ENCODE measurements at places on chromosomes 1 and 21.

DNA sequence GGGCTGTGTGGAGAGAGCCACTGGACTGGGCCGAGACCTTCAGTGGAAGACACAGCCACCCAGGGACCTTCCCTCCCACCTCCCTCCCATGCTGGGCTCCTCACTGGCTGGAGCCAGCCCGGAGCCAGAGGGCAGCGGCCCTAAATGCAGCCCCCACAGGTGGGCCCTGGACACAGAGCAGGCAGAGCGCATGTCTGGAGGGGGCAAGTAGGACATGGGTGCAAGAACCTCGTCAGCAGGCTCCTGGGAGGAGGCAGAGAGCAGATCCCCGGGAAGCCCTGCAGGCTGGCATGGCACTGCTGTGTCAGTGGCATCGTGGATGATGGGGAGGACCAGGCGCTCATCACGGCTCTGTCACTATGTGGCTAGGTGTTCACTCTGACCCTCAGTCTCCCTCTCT lies 45.7 kb downstream of the DMRTB1 start:
- no peak for DNase-seq

- DNase-seq, result no peak
These were observed at the start of gene RGS18 for GRCh38 chr1:192158181-192158580. RGS18 (plus strand) TSS chr1:192158462; CDS start chr1:192158638, 176 bp downstream.

DNA sequence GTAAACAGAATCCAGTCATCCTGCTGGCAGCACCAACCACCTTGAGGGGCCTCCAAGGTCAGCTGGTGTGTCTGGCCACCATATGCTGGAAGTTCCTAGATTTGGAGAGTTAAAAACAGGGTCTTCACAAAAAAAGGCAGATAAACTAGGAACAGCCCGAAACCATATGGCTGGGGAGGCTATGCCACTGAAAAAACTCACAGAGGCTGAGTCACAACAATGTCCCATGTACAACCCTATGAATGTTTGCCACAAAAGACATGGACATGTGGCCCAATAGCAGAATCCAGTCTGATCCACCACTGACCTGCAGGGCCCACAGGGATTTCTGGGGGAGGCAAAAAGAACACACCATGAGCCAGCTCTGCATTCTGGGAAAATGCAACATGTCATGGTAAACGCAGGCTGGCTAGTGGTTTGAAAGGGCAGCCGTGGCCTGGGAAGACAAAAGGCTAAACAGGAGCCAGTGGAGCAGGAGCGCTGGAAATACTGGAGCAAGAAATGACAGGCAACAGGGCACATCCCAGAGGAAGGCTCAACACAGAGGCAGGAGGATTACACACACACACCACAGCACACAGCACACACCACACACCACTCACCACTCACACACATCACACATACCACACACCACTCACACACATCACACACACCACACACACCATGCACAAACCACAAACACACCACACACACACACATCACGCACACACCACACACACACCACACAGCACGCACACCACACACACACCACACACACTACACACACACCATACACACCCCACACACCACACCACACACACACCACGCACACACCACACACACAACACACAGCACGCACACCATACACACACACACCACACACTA lies 55.4 kb downstream of the HSF2BP start:
- no peak for DNase-seq

DNA sequence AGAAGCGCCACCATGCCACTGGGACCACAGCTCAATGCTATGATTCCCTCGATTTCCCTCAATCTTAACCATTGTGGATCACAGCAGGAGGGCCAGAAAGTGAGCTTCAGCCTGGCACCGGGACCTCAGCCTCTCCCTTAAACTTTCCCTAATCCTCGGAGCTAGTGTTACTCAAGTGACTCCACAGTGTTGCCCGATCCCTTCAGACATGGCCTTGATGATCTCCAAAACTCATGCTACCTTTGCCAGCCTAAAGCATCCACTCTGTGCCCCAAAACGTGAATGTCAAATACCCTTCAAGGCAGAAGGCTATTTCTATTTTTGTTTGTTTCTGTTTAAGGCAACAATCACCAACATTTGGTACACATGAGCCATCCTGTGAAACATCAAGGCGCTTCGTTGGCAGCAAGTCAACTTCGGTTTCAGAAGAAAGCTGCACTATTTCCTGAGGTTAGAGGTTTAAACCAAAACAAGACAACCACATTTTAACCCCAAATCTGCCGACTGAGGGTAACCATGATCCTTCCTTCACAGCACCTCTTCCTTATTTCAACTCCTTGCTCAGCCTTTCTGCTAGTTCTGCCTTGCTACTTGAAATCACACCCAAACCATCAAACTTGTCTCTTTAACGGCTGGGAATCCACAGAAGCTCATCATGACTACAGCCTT lies 94.4 kb upstream of the KRTAP19-8 start:
- no peak for DNase-seq

GRCh38 chr1:93595266-93595665 lies 86.4 kb downstream of the BCAR3 start:
- no peak for DNase-seq

DNA sequence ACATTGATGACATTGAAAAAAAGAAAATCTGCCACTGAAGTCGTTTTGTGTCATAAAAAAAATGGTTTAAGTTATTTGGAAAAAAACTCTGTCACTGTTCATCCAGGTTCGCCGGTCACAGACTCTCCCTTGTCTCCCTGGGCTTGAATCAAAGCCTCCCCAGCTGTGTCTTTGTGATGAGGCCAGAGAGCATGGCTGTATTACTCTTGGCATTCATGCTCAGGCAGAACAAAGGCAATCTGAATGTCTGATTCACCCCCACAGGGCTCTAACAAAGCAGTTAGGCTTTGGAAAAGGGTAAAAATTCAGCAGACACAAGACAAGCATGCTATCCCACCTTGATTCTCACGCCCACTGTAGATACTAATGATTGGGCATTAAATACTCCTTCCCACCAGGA lies 304.3 kb upstream of the PLD5 start:
- DNase-seq, result peak; percentile 46

DNA sequence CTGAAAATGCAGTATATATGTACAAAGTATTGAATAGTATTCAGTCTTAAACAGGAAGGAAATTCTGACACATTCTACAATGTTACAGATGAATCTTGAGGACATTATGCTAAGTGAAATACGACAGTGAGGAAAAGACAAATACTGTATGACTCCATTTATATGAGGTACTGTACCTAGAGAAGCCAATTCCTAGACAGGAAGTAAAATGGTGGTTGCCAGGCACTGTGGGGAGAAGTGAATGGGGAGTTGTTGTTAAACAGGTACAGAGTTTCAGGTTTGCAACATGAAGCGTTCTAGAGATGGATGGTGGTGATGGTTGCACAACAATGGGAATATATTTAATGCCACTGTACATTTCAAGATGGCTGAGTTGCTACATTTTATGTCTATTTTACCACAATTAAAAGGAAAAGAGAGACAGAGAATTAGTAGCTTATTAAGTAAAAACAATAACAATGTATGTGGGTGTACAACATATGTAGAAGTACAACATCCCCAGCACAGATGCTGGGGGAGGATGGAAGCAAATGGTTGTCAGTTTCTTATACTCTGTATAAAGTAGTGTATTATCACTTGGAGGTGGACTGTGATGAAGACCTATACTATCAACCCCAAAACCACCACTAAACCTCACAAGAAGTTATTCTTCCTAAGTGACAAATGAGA lies 3.9 kb upstream of the RAB4A start:
- DNase-seq, result no peak

GRCh38 chr1:230611878-230612235 lies 30.4 kb upstream of the COG2 start:
- DNase-seq, result no peak

DNA sequence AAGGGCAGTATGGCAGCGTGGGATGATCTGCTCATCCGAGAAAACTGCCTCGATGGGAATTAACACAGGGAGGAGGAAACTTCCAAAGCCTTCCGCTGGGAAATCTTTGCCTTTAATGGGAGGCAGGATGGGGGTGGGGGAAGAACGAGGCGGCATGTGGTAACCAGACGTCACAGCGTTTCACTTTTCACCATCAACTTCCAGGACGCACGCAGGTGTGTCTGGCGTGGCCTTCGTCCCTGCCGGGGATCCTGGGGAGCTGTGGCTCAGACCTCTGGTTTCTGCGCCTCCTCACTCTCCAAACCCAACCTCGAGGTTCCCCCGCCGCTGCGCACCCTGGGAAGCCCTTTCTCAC lies 282 bp downstream of the RSPH1 start:
- DNase-seq, result peak; percentile 50

GRCh38 chr1:41936107-41936506 lies 17.4 kb upstream of the HIVEP3 start:
- DNase-seq, result no peak

GRCh38 chr1:62689524-62689923 lies 1.3 kb upstream of the DOCK7 start:
- DNase-seq, result no peak

GRCh38 chr1:237042892-237043576 lies 1.1 kb downstream of the RYR2 start:
- peak; percentile 44 for DNase-seq

DNA sequence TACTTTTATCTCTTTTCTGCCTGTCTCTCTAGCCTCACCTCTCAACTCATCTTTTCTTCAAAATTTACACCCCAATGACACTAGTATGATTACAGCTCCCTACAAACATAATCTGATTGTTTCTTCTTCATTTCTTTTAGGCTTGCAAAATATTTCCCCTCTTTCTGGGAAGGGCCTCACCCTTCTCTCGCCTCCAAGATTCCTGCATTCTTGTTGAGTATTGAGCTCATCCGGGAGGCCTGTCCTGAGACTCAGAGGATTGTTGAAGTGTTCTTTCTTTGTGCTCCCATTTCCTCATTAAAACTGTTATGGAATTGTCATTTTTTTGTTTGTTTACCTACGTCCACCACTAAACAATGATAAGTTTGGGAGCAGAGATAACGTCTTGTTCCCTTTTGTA lies 99.1 kb upstream of the CHRM3 start:
- DNase-seq, result no peak

GRCh38 chr1:150613061-150613920 lies 16.1 kb downstream of the ENSA start:
- no peak for DNase-seq

GRCh38 chr1:118588566-118588965 lies 399.6 kb downstream of the TBX15 start:
- DNase-seq, result no peak

DNA sequence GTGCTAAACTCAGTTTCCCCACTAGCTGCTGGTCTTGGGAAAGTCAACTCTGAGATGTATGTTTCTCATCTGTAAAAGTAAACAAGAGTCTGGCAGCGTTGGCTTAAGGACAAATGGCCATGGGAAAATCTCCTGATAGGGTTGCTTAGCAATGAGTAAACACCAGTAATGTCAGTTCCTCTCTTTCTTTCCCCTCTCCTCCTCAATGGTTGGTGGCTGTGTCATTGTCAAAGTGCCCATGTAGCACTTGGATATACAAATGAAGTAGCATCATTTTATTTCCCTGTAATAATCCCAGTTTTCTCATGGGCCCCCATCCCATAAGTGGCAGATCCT lies 2.2 kb upstream of the FYB2 start:
- no peak for DNase-seq

DNA sequence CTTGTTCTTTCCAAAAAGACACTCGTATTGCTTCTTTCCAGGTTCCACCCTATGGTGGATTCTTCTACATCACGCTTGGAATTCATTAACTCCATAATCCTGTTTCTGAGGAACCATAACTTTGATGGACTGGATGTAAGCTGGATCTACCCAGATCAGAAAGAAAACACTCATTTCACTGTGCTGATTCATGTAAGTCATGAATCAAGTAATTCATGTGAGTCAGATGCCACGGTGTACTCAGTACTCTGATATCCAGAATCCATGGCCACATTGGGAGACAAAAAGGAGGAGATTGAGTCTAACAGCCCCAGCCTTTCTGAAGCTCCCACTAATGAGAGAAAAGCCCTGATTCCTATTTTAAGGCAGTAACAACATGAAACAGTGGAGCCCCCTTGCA lies 7.4 kb downstream of the CHI3L2 start:
- DNase-seq, result no peak

DNA sequence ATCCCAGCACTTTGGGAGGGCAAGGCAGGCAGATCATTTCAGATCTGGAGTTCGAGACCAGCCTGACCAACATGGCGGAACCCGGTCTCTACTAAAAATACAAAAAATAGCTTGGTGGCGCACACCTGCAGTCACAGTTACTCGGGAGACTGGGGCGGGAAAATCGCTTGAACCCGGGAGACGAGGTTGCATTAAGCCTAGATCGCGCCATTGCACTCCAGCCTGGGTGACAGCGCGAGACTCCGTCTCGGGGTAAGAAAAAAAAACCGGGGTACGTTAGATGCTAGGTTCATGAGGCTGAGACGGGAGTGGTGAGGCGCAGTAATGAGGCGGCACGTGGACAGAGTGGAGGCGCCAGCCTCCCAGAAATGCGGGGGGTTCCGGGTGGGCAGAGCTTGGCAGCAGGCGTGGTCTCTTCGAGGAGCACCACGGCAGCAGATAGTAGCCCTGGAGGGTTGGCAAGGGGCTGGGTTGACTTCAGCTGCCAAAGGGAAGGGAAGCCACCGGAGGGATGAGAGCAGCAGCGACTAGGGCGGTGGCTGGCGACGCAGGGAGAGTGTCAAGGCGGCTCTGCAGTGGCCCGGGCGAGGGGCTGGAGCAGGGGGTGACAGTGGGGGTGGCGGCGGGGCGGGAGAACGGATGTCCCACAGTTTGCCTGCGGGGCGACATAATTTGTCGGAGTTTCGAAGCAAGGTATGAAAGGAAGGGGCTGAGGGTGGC lies 832 bp downstream of the MRPL20 start:
- no peak for DNase-seq

GRCh38 chr1:186496171-186496851 lies 35.4 kb upstream of the PDC start:
- DNase-seq, result no peak

- DNase-seq, result no peak
These were observed 62.1 kb downstream of the FAAP20 start for GRCh38 chr1:2132222-2133038.

DNA sequence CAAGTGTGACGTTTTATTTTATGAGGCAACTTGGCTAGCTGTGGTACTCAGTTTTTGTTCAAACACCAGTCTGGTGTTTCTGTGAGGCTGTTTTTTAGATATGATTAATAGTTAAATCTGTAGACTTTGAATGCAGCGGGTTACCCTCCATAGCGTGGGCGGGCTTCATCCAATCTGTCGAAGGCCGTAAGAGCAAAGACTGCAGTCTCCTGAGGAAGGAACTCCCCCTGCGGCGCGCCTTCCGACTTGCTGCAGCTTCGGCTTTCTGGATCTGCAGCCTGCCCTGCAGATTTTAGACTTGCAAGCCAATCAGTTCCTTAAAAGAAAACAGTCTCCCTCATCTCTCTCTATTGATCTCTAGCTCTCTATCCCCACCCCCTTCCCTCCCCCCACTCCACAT lies 4.2 kb upstream of the ZNF496 start:
- no peak for DNase-seq

GRCh38 chr1:2585318-2586092 lies 1.1 kb upstream of the PRXL2B start:
- DNase-seq, result peak; percentile 22

DNA sequence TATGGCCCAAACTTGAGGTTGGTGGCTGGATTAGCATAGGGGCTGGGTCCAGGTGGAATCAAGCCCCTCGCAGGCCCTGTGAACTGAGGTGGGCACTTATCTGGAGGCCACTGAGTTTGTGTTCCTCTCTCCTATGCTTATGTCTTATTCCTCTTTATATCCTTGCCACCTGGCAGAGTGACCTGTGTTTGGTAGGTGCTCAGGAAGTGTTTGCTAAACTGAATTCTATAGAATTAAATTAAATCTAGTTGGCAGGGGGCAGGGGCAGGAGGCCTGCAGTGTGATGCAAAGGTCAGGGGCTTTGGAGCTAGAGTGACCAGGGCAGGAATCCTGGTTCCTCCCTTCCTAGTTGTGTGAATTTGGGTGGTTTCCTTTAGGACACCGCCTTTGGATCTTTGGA lies 1.1 kb upstream of the TMEM9 start:
- DNase-seq, result no peak
